NCI-H1694 treated with DMSO at 0.1 percent for 48 hours (cell line): ENCODE measurements at places on chromosomes 1 and 21.

DNA sequence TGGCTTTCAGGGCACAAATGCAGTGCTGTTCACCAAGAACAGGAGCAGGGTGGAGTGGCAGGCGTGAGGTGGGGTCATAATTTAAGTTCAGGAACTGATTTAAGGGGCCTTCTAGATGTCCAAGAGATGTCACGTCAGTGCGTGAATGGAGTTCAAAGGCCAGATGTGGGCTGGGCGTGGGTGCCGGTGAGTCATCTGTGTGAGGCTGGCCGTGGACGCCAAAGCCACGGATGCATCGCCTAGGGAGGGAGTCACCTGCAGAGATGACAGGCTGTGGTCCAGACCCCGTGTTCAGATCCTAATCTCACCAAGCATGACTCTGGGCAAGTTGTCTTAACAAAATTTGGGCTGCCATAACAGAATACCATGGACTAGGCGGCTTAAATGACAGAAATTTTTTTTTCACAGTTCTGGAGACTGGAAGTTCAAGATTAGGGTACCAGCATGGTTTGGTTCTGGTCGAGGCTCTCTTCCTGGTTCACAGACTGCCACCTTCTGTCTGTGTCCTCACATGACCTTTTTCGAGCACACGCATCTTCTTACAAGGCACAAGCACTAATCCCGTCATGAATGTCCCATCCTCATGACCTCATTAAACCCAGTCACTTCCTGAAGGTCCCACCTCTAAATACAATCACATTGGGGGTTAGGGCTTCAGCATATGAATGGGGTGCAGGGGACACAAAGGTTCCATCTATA lies 109.6 kb downstream of the PRDM2 start:
- no peak for DNase-seq

GRCh38 chr1:2981981-2982614 lies 39.2 kb upstream of the ACTRT2 start:
- DNase-seq, result no peak

- DNase-seq, result no peak
These were observed 46.6 kb upstream of the ATP1A1 start for GRCh38 chr1:116326486-116326885.

- DNase-seq, result no peak
These were observed 31.7 kb downstream of the RCSD1 start for GRCh38 chr1:167661527-167662426.

DNA sequence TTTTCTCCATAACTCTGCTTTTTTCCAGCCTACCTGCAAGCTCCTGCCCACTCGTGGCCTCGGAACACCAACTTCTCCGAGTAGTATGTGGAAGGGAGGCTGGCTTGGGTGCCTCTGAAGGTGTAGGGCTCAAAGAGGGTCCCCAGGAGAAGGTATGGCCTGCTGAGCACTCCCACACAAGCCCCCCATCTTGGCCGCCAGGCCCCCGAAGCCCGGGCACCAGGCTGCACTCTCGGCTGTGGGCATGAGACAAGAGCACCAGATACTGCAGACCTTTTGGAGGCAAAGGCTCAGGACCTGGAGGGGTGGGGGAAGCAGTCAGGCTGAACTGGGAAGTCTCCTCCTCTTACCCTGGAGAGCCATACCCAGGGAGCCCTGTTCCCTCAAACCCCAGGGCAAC lies 1.7 kb downstream of the ZNF692 start:
- DNase-seq, result no peak

- DNase-seq, result no peak
These were observed 71.0 kb upstream of the ANGPTL1 start for GRCh38 chr1:178941849-178942248.

- DNase-seq, result no peak
These were observed 16.5 kb downstream of the SOD1 start for GRCh38 chr21:31675960-31676359.

GRCh38 chr21:39924577-39925308 lies 57.5 kb downstream of the PCP4 start:
- DNase-seq, result no peak

DNA sequence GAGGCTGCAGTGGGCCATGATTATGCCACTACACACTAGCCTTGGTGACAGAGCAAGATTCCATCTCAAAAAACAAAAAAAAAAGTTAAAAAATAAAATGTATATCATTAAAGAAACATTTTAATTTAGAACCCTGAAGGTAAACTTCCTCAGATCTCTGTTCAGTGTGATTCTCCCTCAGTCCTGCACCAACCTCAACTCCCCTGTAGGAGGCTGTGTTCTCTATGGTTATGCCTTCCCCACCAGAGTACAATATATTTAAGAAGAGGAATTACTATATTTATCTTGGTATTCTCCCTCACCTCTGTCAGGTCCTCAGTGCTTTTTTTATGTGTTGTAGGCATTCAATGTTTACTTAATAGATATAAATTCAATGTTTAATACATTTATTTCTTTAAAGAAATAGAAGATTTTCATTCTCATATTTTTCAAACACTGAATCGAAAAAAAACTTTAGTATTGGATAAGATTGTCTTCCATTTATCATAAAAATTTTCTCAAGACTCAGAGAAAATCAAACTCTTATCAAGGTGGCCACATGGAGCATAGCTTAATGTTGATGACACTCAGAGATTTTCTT lies 4.8 kb upstream of the LRRC8B start:
- DNase-seq, result peak; percentile 27

- no peak for DNase-seq
These were observed at the start of gene ANGPTL7 for GRCh38 chr1:11188858-11189451. ANGPTL7 (plus strand) TSS chr1:11189355; CDS start chr1:11189580, 225 bp downstream.

GRCh38 chr1:206449565-206449964 lies 20.7 kb upstream of the IKBKE start:
- no peak for DNase-seq

DNA sequence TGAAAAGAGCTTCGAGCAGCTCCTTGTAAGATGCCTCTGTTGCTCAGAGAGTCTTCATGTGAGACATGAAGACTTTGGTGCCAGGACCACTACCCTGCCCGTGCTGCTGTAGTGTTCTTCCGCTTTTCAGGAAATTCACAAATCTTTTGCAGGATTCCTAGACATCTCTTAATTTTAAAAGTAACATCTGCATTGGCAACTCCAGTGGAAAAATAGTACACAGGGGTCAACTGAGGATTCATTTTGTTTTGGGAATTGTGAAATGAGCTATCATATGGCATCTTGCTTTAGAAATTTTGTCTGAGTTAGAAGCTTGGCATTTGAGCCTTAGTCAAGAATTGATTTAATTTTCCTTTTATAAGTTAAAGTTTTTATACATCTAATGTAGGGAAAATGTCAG lies 7.2 kb downstream of the PRDM2 start:
- no peak for DNase-seq

- no peak for DNase-seq
These were observed 104.8 kb downstream of the RGL1 start for GRCh38 chr1:183909672-183910071.

- DNase-seq, result no peak
These were observed 39.1 kb downstream of the KCNJ6 start for GRCh38 chr21:37877171-37877570.

DNA sequence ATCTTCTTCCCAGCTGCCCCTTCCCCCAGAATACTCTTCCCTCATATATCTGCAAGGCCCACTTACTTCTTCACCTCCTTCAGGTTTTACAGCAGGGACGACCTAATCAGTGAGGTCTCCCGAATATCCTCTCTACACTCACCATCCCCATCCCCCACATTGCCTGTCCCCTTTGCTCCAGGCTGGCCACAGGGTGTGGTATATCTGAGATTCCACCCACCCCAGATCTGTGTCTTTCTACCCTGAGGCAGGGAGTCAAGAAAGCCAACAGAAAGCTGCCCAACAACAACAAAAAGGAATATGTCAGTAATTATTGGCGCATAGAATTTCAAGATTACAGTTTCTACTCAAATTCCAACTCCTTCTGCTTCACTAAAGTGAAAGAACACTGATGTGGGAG lies 30.0 kb upstream of the OPRD1 start:
- DNase-seq, result no peak

GRCh38 chr1:36494971-36495370 lies 12.3 kb upstream of the CSF3R start:
- no peak for DNase-seq

DNA sequence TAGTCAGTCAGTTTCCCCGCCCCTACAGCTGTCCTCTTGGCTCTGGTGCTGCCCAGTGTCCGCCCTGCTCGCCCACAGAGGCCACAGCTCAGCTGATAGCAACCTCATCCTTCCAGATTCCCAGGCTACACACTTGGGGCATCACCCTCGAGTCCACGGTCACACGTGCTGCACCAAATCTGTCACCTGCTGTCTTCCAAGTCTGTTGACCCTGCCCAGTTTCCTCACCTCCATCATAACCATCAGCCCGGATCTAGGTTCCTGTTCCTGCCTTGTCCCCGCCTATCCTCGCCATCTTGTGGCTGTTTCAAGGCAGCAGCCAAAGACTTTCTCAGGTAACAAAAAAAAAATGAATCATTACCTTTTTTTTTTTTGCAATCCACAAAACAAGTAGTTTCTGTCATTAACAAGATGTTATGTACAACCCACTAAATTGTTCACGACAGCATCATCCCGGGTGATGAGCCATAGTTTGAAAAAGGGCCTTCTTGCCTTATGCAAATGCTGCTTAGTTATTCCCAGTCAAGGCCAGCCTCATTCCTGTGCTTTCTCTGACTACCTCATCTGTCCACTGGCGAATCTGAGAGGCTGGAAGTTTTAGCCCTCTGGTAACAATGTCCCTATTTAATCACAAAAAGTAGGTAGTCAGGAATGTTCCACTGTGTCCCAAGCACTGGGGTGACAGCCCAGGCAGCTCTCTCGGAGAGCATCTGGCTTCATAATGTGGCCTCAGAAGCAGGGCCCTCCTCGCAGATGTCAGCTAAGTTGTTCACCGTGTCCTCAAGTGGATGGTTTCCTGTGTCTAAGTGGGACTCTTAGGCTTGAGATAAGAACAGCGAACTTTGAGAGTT lies 4.9 kb upstream of the MIIP start:
- DNase-seq, result no peak

- peak; percentile 25 for DNase-seq
These were observed 1.1 kb downstream of the HUNK start for GRCh38 chr21:31873696-31874599.

GRCh38 chr1:234851450-234852438 lies 241.8 kb upstream of the IRF2BP2 start:
- no peak for DNase-seq

DNA sequence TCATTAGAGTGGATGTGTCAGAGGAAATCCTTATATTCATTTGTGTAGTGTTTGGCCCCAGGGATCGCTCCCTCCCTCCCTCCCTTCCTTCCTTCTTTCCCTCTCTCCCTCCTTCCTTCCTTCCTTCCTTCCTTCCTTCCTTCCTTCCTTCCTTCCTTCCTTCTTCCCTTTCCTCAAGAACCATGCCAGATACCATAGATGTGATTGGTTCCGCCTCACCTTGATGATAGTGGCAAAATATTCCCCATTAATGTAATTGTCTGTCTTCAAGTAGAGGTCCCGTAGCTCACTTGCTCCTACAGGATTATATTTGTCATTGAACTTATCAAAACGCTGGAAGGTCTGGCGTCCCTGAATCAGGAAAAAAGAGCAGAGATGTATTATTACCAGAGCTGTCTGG lies 7.8 kb upstream of the DENND2C start:
- no peak for DNase-seq

DNA sequence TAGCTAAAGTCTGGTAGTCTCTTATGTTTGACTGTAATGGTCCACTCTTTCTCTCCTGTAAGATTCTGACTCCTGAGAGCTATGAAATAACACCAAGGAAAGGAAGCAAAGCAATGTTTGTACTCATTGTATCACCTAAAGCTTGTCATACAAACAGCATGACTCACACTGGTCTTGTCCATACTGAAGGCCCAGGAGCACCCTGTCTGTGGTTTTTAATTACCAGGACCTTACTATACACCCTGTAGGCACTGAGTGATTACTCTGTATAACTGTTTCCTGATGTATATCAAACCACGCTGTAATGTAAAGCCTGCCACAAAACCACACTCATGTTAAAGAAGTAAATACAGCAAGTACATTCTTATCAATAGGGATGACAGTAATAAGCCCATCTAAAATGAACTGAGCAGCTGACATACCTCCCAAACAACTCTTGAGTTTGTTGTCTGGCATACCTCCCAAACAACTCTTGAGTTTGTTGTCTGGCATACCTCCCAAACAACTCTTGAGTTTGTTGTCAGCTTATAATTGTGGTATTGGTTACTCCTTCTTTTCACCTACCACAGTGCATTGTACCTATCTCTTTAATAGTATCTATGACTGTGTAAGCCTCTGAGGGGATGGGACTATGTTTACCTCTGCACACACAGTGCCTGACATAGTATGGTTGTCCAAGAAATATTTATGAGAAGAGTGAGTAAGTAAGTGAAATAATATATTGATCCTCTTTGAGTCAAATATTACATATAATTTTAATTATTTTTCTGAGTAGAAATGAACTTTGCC lies 11.6 kb upstream of the TNFSF18 start:
- DNase-seq, result no peak

GRCh38 chr1:172179918-172180317 lies 240.6 kb upstream of the C1orf105 start:
- no peak for DNase-seq

DNA sequence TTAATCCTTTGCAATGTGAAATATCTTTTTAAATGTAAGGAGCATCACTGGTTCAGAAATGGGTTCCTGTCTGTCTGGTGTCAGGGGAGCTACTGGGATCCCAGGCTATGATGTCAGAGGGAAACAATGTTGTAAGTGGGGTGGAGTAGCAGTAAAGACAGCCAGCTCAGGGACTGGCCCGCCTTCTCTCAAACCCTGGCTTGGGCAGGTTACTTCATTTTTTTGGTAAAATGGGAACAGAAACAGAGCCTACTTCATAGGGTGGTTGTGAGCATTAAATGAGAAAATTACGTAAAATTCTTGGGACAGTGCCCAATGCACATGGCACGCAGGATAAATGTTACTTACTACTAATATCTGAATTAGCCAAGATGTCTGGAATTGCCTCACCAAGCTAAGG lies 30.7 kb upstream of the IL20 start:
- DNase-seq, result no peak

- no peak for DNase-seq
These were observed 2.9 kb upstream of the KIF17 start for GRCh38 chr1:20720631-20721091.

DNA sequence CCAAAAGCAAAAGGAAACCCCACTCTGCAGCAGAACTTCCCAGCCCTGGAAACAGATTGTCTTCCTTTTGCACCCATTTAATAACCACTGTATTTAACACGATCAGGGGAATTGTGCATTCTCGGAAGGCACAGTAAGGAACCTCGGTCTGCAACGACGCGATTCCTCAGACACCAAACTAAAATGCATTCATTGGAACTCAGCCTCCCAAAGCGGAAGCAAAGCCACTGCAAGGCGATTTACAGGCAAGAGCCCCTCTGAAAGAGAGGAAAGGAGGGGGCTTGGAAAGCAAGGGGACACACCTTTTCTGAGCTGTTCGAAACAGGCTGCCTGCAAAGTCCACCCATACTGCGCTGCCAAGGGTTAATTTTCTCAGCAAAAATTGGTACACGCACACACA lies 297.7 kb downstream of the OMA1 start:
- peak; percentile 34 for DNase-seq

- no peak for DNase-seq
These were observed 232.6 kb downstream of the TRABD2B start for GRCh38 chr1:47764461-47765046.

DNA sequence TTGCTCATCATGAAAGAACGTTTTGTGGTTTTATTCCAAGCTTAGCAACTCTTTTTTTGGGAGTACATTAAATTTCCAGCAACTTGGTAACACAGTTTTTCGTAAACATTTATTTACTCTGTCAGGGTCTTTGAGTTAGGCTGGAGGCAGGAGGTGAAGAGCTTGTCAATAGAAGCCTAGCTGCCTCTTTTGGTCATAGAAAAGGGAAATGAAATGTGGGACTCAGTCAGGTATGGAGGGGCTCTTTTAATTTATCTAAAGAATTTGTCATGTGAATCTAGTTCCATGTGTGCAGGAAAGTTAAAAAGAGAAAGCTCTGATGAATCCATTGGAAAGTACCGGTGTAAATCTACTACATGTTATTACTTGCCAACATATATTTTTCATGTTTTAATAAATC lies 45.9 kb upstream of the PRMT6 start:
- no peak for DNase-seq
